GM23338 (cell line): ENCODE measurements at places on chromosomes 7 and 10. TPM values are rescaled to one million over a fixed set of nuclear protein-coding genes. Genes with fewer than 3 reads are reported as not detected.

Gene SFTPD
- 0.70 TPM in 1 of 2 replicates, not detected in the other for total RNA-seq

DNA sequence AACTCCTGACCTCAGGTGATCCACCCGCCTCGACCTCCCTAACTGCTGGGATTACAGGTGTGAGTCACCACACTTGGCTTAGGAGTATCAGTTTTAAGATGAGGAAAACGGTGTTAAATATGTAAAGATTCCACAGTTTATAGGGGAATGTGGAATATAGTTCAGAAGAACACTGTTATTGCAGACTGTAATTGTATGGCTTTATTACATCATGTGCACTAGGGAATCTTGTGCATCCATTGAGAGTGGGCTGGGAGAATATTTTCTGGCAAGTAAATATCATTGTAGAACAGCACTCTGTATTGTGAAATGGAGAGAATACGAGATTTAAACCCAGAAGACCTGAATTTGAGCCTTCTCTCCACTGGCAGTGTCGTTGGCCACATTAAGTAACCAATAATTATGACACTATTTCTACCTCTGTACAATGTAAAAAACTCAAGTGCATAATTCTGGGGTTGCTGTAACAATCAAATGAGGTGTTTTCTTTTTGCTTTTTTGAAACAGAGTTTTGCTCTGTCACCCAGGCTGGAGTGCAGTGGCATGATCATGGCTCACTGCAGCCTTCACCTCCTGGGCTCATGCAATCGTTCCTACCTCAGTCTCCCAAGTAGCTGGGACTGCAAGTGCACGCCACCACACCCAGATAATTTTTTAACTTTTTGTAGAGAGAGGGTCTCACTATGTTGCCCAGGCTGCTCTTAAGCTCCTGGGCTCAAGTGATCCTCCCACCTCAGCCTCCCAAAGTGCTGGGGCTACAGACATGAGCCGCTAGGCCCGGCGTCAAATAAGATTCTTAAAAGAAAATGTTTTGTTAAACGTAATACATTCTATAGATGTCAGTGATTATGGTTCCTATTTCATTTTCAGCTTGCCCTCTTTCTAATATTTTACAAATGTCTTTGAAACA, 12.0 kb upstream of the PARD3 start:
- DNase-seq: no peak

Gene INA
- total RNA-seq: 25.1 and 26.1 TPM in 2 replicates

GRCh38 chr7:47609803-47610452, 28.0 kb upstream of the TNS3 start:
- DNase-seq: no peak

Gene SAMD9L
- not detected in 2 replicates for total RNA-seq
